Right lobe of liver (tissue), 6 donors: ENCODE measurements at places on chromosomes 1 and 21. TPM values are rescaled to one million over a fixed set of nuclear protein-coding genes. Genes with fewer than 3 reads are reported as not detected.

DNA sequence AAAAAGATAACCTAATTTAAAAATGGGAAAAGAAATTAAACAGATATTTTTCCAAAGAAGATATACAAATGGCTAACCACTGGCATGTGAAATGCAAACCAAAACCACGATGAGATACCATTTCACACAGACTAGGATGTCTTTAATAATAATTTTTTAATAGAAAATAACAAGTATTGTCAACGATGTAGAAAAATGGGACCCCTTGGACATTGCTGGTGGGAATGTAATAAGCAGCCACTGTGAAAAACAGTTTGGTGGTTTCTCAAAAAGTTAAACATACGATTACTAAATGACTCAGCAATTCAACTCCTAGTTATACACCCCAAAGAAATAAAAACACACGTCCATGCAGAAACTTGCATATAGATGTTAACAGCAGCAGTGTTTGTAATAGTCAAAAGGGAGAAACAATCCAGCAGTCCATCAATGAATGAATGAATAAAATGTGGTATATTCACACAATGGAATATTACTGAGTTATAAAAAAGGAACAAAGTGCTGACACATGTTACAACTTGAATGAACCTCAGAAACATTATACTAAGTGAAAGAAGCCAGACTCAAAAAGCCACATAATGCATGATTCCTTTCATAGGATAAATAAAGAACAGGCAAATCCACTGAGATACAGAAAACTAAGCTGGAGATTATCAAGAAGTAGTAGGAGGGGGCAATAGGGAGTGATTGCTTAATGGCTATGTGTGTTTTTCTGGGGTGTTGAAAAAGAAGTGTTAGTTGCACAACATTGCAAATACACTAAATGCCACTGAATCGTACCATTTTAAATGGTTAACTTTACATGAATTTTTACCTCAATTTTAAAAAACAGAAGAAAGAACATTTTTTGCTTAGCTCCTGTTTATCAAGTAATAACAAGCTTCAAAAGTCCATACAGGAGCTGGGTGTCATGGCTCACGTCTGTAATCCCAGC is 4.1 kb downstream of the PPT1 start:
- no peak for DNase-seq

The GJA5 gene
- total RNA-seq = 0.44 TPM

- DNase-seq = no peak
Observed at GRCh38 chr1:17060306-17060749, 6.5 kb upstream of the SDHB start.

- no peak for DNase-seq
Observed at GRCh38 chr1:68954841-68955240, 458.0 kb upstream of the DEPDC1 start.

DNA sequence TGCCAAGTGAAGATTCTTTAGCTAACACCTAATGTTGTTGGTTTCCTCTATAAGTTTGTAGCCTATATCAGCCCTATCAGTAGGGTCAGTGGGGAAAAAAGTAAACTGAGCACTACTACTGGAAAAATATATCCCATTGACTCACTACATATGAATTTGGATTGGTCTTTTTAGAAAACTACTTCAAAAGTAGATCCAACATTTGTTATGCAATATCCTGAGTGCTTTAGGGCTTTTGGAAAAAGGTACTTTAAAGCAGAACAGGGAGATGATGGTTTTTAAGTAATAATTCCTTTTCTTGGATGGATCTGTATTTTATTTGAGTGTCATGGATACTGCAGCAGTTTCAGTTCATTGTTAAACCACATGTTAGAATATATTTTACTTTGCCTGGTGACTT is 7.1 kb downstream of the C1orf21 start:
- no peak for DNase-seq

GRCh38 chr1:228089519-228090380 is 7.2 kb downstream of the ARF1 start:
- DNase-seq = no peak

The CRP gene
- 420 TPM for total RNA-seq

- no peak for DNase-seq
Observed at GRCh38 chr1:59323879-59324278, 27.0 kb downstream of the FGGY start.

The ETV3L gene
- not detected for total RNA-seq

DNA sequence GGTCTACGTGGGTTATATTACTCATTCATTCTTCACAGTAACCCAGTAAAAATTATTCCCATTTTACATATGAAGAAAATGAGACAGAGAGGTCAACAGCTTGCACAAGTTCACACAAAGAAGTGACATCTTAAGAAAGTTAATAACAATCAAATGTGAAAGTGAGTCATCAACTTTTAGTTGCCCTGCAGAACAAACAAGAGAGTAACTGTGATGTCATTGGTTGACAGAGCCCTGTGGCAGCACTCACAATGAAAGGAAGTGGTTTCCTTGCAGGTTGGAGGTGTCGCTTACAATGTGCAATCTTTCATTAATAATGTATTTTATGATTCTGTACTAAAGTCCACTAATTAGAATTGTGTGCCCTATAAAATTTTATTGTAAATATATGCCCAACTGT is 369.6 kb downstream of the RYR2 start:
- DNase-seq = no peak

DNA sequence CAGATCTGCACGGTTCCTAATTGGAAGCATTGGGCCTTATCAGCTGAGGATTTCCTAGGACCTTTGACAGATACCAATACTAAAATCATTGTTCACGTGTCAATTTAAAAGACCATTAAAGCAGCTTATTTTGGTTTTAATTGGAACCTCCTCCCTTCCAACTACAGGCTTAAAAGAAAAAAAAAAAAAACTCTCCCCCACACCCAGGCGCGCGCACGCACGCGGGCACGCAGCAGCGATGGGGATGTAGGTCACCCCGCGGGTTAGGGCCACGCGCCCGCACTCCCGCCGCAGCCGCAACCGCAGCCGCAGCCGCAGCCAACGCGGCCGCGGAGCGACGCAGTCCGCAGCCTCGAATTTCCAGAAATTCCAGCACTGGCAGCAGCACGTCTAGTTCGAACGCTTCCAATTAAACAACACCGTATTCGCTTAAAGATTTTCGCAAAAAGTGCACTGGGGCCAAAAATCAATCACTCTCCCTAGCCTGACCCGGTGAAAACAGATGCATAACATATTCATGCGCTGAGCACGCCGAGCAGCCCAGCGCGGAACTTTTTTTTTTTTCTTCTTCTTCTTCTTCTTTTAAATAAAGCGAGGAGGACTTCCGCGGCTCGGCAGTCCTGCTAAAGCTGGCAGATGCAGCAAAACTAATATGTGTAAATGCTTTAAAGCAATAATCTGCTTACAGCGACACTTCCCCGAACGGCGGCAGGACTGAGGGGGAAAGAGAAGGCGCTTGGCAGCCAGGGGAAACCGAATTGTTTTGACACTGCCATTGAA is 13.3 kb upstream of the BARHL2 start:
- no peak for DNase-seq

- no peak for DNase-seq
Observed at GRCh38 chr1:6794164-6794563, 8.9 kb downstream of the CAMTA1 start.

GRCh38 chr1:56256153-56257000 is 323.0 kb downstream of the PLPP3 start:
- DNase-seq = no peak

The SGIP1 gene
- 1.1 TPM for total RNA-seq

DNA sequence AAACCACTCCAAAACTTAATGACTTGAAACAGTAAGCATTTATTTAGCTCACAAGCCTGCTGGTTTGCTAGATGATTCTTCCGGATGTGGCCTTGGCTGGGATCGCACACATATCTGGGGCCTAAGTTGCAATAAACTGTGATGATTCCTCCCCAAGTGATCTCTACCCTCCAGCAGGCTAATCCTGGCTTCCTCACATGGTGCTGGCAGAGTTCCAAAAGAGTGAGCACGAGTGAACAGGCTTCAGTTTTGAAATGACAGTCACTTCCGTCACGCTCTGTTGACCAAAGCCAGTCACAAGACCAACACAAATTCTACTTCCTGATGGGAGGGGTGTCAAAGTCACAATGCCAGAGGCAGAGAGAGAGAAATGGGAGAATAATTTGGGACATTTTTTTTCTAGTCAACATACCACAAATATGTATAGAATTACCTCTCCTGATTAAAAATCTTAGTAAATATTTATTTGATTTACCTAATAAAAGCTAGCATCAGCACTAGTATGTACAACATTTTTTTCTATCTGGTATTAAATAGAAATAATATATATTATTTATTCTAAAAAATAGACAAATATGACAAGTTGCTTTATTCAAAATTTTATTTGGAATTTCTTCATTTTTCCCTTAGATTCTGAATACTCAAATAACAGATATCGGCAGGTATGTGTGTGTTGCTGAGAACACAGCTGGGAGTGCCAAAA is 292.7 kb downstream of the TPR start:
- DNase-seq = peak; percentile 76

- no peak for DNase-seq
Observed at GRCh38 chr1:157725221-157725577, 24.6 kb upstream of the FCRL3 start.

DNA sequence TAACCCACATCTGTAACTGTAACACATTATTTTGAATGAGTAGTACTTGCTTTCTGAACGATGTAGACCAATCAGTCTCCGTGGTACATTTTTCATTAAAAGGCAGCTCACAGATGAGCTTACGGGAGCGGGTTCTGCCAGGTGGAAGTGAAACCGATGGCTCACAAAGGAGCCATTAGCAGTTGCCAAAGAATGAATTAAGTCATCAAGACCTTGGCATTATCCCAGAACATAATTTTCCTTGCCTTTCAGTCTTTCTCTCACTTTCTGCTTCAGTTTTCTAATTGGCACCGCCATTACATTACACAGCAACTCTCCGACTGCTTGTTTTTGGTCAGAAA is 33.5 kb upstream of the UTS2 start:
- DNase-seq = no peak

GRCh38 chr1:244458781-244459180 is 2.3 kb upstream of the CATSPERE start:
- DNase-seq = no peak

DNA sequence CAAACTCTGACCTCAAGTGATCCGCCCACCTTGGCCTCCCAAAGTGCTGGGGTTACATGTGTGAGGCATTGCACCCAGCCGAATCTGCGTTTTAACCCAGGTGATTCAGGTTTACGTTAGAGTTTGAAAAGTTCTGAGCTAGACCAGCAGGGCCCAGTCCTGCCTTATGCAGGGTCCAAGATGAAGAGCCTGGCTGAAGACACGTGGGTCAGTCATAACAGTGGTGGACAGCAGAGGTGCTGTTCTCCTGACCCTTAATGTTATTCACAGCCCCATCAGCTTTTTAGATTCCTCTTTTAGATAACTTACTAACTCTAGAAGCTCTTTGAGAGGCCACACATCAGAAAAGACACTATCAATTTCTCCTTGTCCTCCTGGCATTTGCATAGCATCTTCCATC is 50.0 kb downstream of the GNG4 start:
- no peak for DNase-seq

The PBX1 gene
- 7.9 TPM for total RNA-seq

The LCE3D gene
- not detected for total RNA-seq

- DNase-seq = no peak
Observed at GRCh38 chr1:1361982-1362423, 3.6 kb upstream of the MXRA8 start.

The CD48 gene
- total RNA-seq = 1.5 TPM

GRCh38 chr1:87719658-87720057 is 391.0 kb downstream of the LMO4 start:
- DNase-seq = no peak

The ESPN gene
- 140 TPM for total RNA-seq

DNA sequence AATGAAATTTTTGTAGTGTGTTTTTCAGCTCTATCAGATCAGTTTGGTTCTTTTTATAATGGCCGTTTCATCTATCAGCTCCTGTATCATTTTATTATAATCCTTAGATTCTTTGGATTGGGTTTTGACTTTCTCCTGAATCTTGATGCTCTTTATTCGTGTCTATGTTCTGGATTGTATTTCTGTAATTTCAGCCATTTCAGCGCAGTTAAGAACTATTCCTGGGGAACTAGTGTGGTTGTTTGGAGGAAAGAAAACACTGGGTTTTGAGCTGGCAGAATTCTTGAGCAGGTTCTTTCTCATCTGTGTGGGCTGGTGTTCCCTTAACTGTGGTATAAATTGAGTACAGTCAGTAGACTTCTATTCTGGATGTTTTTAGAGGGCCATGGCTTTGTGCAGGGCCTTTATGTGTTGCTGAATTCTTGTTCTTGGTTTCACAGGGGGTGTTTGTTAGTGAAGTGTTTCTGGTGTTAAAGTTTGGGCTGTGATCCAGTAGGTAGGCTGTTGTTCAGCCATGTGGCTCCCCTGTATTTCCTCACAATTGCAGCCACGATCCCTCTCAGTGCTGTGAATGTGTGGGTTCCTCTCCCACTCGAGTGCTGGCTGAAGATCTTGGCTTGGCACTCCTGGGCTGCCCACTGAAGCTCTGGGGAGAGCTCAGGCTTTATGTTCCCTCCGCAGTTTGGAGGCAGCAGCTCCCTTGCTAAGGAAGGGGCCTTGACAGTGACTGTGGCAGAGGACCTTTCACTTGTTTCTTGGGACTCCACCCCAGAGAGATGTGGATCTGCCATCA is 56.0 kb upstream of the CCDC190 start:
- DNase-seq = no peak

DNA sequence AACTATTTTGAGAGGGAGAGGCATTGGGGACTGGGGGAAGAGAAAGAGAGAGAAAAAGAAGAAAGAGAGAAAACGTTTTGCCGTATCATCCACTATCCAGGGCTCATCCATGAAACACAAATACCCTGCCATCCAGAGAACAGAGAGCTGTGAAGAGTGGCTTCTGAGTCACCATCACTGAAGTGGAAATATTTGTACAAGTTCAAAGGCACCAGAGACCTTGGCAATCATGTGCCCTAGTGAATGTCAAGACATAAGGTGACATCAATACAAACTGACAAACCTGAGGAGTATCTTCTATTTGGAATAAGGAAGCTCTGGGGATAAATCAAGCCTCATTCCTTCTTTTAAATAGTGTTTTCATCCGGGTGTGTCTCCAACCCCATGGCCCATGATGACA is 197.2 kb upstream of the PROX1 start:
- DNase-seq = no peak

The MATN1 gene
- not detected for total RNA-seq

DNA sequence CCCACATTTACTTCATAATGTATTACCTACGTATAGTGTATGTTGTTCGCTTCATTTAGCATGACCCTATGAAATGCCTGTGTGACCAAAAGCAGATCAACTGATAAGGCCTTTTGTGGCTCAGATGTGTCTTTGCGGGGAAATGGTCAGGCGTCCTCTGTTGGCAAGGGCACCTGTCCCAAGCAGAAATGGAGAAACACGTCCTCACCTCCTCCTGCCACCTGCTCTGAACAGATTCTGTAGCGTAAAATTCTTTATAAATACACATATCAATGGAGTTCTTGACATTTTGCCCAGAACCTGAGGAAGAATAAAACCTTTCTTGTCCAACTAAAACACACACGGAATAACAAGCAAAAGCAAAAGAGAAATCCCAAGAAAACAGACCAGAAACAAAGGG is 417.9 kb downstream of the KIF26B start:
- no peak for DNase-seq

GRCh38 chr1:244157731-244158438 is 106.8 kb downstream of the ZBTB18 start:
- no peak for DNase-seq
